Type B pancreatic cell (in vitro differentiated cells): ENCODE measurements at places on chromosomes 6 and 20. TPM values are rescaled to one million over a fixed set of nuclear protein-coding genes. Genes with fewer than 3 reads are reported as not detected.

- peaks cover 5% of the 10 kb centered on the region for H3K4me1 ChIP-seq
- DNase-seq, result no peak
- no peaks in the 10 kb centered on the region for H3K27me3 ChIP-seq
- no peak overlapping the region for H3K27ac ChIP-seq
Observed at GRCh38 chr6:320351-321157, 28.3 kb downstream of the DUSP22 start.

- H3K27me3 ChIP-seq, result peaks cover 3% of the 10 kb centered on the region
- no peak for DNase-seq
- H3K4me3 ChIP-seq, result no peak overlapping the region
- no peak overlapping the region for H3K27ac ChIP-seq
- peaks cover 13% of the 10 kb centered on the region for H3K4me1 ChIP-seq
Observed at GRCh38 chr6:38273325-38273724, 366.4 kb downstream of the BTBD9 start.

GRCh38 chr6:118889163-118889562 is 4.8 kb upstream of the ASF1A start:
- no peak overlapping the region for H3K27ac ChIP-seq
- H3K27me3 ChIP-seq, result peaks cover 3% of the 10 kb centered on the region
- peaks cover 3% of the 10 kb centered on the region for H3K36me3 ChIP-seq
- no peak for DNase-seq

GRCh38 chr6:38188677-38189335 is 369.3 kb downstream of the ZFAND3 start:
- no peak overlapping the region for H3K27ac ChIP-seq
- peaks cover 44% of the 10 kb centered on the region for H3K4me1 ChIP-seq
- H3K36me3 ChIP-seq, result peaks cover 5% of the 10 kb centered on the region
- no peak for DNase-seq
- H3K27me3 ChIP-seq, result peaks cover 4% of the 10 kb centered on the region

- H3K4me1 ChIP-seq, result peaks cover 21% of the 10 kb centered on the region
- no peak overlapping the region for H3K4me3 ChIP-seq
- no peaks in the 10 kb centered on the region for H3K27me3 ChIP-seq
- DNase-seq, result no peak
- H3K36me3 ChIP-seq, result peaks cover 6% of the 10 kb centered on the region
Observed at GRCh38 chr20:13105039-13105438, 96.3 kb downstream of the SPTLC3 start.

DNA sequence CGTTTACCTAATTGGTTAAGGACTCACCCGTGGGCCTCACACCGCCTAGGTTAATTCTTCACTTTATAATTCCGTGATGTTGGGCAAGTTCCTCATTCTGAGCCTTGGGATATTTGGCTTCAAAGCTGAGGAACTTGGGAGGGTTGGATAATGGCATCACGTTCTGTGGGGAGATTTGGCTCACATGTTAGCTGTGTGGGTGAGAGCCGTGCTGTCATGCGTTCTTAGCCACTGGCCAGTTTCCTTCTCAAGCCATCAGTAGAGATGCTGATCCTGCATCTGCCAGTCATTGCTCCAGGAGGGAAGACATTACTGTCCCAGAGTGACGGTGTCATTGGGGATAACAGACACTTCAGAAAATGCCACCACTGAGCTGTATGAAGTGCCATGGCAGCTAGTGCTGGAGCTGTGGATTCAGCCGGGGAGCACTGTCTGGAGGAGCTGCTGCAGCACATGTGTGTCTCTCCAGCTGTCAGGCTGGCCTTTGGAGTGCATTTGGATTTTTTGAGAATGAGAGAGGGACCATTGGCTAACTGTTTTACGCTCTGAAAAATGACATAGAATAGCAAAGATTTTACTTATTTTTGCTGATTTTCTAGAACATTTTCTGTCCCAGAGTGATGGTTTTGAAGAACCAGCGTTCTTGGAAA is 16.5 kb downstream of the IGF2R start:
- no peaks in the 10 kb centered on the region for H3K27me3 ChIP-seq
- peaks cover 35% of the 10 kb centered on the region for H3K4me1 ChIP-seq
- DNase-seq, result no peak
- peak overlapping the region; percentile 39 for H3K27ac ChIP-seq
- no peaks in the 10 kb centered on the region for H3K36me3 ChIP-seq

DNA sequence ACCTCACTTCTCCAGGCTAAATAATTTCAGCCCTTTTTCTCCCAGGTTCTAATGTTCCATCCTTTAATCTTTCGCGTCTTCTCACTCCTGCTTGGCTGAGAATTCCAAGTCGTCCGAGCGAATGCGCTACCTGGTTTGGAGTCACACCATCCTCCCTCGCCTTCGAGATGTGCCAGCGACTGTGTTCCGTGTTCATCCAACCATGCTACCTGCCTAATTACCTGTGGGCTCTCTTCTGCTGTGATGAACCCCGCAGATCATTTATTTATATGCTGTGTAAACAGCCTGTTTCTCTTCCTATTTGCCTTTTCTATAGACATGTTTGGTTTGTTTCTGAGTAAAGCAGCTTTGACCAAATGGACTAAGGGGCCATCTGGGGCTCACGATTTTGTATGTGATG is 83.5 kb upstream of the TMEM181 start:
- H3K27me3 ChIP-seq, result no peaks in the 10 kb centered on the region
- peaks cover 31% of the 10 kb centered on the region for H3K36me3 ChIP-seq
- no peak overlapping the region for H3K27ac ChIP-seq
- peaks cover 8% of the 10 kb centered on the region for H3K4me1 ChIP-seq
- H3K4me3 ChIP-seq, result no peak overlapping the region
- no peak for DNase-seq

- H3K27ac ChIP-seq, result no peak overlapping the region
- peak overlapping the region; percentile 74 for H3K4me3 ChIP-seq
- H3K27me3 ChIP-seq, result peaks cover 97% of the 10 kb centered on the region
Observed at GRCh38 chr6:137498481-137499190, 4.4 kb upstream of the OLIG3 start.

DNA sequence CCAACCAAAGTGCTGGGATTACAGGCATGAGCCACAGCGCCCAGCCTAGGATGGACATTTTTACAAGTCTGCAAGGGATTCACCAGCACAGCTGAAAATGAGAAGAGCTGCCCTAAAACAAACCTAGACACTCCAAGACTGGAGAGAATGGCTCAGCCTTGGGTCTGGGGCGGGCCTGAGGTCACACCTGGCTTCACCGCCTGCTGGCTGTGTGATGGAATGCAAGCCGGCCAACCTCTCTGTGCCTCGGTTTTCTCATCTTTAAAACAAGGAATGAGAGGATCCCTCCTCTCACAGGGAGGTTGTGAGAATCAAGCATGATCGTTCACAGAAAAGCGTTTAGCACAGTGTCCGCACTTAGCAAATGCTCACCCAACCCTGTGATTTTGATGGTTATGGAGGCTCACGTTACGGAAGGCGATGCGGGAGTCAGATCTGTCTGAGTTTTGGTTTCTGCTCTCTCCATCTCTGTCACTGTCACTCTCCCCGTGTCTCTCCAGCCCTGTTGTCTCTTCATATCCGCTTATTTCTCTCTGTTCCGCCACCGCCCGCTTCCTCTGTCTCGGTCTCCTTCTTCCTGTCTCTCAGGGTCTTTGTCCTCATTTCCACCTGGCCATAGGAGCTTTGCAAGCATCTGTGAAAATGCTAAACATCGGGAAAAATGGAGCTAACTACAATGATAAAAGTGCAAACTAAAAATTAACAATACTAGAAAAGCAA is 47.6 kb downstream of the CEBPB start:
- H3K4me3 ChIP-seq, result no peak overlapping the region
- no peak overlapping the region for H3K27ac ChIP-seq
- no peaks in the 10 kb centered on the region for H3K27me3 ChIP-seq
- H3K4me1 ChIP-seq, result peaks cover 8% of the 10 kb centered on the region

DNA sequence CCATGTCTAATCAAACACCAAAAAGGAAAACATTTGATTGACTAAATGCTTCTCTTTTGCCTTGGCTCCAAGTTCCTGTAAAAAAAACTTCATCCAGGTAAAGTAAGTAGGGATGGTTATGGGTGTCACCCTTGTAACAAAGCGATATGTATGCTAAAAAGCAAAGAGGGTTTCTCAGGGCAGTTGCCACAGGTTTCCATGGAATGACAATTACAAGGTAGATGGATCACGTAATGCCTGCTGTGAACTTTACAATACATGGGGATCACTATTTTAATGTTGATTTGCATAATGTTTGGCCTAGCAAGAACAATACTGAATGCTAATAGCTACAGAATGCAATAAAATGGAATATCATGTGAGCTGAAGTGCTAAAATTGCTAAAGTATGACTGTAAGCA is 2.9 kb upstream of the BMP2 start:
- no peak overlapping the region for H3K4me3 ChIP-seq
- peaks cover 16% of the 10 kb centered on the region for H3K4me1 ChIP-seq
- peaks cover 42% of the 10 kb centered on the region for H3K27me3 ChIP-seq
- DNase-seq, result no peak
- no peak overlapping the region for H3K27ac ChIP-seq

GRCh38 chr6:18392346-18392877 is 5.3 kb downstream of the RNF144B start:
- H3K4me1 ChIP-seq, result peaks cover 13% of the 10 kb centered on the region
- H3K27ac ChIP-seq, result no peak overlapping the region
- H3K27me3 ChIP-seq, result peaks cover 9% of the 10 kb centered on the region
- no peak for DNase-seq

- DNase-seq, result no peak
- peak overlapping the region; percentile 33 for H3K27ac ChIP-seq
- no peaks in the 10 kb centered on the region for H3K27me3 ChIP-seq
- H3K4me1 ChIP-seq, result peaks cover 21% of the 10 kb centered on the region
- no peaks in the 10 kb centered on the region for H3K36me3 ChIP-seq
Observed at GRCh38 chr20:17849901-17850683, 118.5 kb downstream of the SNX5 start.

GRCh38 chr20:1185790-1186334 is 1.1 kb upstream of the TMEM74B start:
- no peaks in the 10 kb centered on the region for H3K4me1 ChIP-seq
- peak overlapping the region; percentile 85 for H3K4me3 ChIP-seq
- no peak overlapping the region for H3K27ac ChIP-seq
- H3K36me3 ChIP-seq, result no peaks in the 10 kb centered on the region
- DNase-seq, result no peak

DNA sequence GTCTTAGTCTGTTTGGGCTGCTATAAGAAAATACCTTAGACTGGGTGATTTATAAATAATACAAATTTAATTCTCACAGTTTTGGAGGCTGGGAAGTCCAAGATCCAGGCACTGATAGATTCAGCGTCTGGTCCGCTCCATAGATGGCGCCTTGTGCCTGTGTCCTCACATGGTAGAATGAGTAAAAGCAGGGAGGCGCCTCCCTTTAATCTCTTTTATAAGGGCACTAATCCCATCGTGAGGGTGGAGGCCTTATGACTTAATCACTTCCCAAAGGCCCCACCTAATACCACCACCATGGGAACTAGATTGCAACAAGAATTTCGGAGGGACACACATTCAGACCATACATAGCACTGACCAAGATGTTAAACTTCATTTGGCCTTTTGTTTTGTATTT is 91.2 kb upstream of the TMEM181 start:
- H3K27ac ChIP-seq, result no peak overlapping the region
- peaks cover 10% of the 10 kb centered on the region for H3K4me1 ChIP-seq
- H3K27me3 ChIP-seq, result no peaks in the 10 kb centered on the region

DNA sequence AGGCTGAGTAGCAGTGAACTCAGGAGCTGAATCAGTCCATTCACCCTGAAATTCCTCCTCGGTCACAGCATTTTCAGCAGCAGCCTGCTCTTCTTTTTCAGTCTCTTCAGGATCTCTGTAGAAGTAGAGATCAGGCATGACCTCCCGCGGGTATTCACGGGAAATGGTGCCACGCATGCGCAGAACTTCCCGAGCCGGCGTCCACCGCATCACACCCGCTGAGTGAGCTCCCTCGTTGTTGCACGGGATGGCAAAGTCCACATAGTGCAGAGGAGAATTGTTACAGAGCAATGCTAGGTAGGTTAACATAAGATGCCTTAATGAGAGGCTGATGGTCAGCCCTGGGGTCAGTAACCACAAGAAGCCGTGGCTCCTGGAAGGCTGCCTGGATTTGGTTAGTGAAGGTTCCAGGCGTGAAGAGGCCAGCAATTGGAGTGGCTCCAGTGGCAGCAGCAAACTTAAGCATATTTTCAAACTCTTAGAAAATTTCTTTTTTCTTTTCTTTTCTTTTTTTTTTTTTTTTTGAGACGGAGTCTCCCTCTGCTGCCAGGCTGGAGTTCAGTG is 113.5 kb upstream of the HDAC2 start:
- peaks cover 4% of the 10 kb centered on the region for H3K36me3 ChIP-seq
- H3K4me3 ChIP-seq, result no peak overlapping the region
- no peaks in the 10 kb centered on the region for H3K27me3 ChIP-seq
- no peak overlapping the region for H3K27ac ChIP-seq
- no peak for DNase-seq
- H3K4me1 ChIP-seq, result no peaks in the 10 kb centered on the region

DNA sequence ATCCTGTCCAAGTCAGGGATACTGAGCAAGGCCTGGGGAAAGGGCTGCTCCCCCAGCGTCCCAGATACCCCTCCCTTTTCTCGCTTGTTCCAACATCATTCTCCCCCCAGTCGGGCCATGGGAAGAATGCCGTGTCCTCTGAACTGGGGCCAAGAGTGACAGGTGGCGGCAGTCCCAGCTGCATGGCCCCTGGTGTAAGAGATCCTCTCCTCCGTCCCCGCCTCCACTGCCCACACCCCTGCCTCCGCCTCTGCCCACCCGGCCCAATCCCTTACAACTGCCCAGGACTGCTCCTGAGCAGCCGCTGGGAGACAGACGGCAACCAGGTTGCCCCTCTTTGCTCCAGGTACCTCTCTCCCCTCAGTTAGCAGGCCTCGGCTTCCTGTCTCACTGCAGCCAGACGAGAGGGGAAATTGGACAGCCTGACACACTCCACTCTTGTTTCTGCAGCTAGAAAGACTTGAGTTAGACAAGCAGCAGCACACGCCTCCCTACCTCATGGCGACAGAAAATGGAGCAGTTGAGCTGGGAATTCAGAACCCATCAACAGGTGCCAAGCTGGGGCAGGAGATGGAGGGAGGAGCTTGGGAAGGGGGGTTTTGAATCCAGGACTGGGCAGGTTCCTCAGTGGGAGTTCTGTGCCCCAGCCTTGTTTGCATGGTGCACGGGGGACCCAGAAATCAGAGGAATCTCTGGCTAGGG is at the start of gene MYLK2:
Gene MYLK2, plus strand, starts transcription at position 274 of the 702 bp plus-strand sequence. Its CDS starts 225 bp downstream, at position 499.
- no peak within 1 kb of the TSS for H3K27ac ChIP-seq
- peaks cover 13% of the 10 kb centered on the region for H3K27me3 ChIP-seq
- no peak within 1 kb of the TSS for H3K4me3 ChIP-seq
- H3K36me3 ChIP-seq, result no peaks in the 10 kb centered on the region
- no peak for DNase-seq
- H3K4me1 ChIP-seq, result peaks cover 12% of the 10 kb centered on the region

The IP6K3 gene
- 0.75 TPM in 1 of 2 replicates, not detected in the other for total RNA-seq

The CDH22 gene
- total RNA-seq, result 1.3 and 1.8 TPM in 2 replicates

The TP53TG5 gene
- total RNA-seq, result 0.57 TPM in 1 of 2 replicates, not detected in the other

The BPI gene
- total RNA-seq, result 0.17 TPM in 1 of 2 replicates, not detected in the other

The RSPO4 gene
- 0.19 and 2.4 TPM in 2 replicates for total RNA-seq

The RIPOR3 gene
- 1.9 and 5.1 TPM in 2 replicates for total RNA-seq

The ASIP gene
- 1.1 TPM in 1 of 2 replicates, not detected in the other for total RNA-seq

The CASP8AP2 gene
- total RNA-seq, result 19.0 and 29.5 TPM in 2 replicates

The ZC2HC1B gene
- 0.34 TPM in 1 of 2 replicates, not detected in the other for total RNA-seq
